ENCODE measurements at places on chromosomes 2 and 18.
A peak's percentile ranks its signal among the peaks of the same experiment; 100 is the strongest.

- no peak for DNase-seq
Observed at GRCh38 chr2:205715831-205716525, 33.7 kb downstream of the NRP2 start.

DNA sequence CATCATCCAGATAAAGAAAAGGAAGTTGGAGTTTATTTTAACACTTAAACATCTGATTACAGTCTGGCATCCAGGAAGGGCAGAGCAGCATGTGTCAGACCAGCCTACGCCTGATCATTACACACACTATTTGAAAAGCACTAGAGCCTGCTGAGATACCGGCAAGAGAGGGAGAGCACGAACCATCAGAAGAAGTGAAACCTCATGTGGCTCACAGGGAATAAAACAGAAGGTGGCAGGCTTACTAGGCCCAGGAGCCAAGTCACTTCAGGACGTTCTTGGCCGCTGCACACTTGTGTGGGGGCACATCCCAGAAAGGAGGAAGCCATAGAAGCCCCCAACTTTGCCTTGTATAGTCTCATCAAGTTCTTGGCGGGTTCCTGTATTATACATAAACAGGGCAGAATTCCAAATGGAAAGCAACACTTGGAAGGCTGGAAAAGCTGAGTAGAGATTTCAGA lies 105.5 kb downstream of the UGGT1 start:
- DNase-seq: no peak

GRCh38 chr2:15225131-15225530 lies 336.0 kb downstream of the NBAS start:
- DNase-seq: no peak

DNA sequence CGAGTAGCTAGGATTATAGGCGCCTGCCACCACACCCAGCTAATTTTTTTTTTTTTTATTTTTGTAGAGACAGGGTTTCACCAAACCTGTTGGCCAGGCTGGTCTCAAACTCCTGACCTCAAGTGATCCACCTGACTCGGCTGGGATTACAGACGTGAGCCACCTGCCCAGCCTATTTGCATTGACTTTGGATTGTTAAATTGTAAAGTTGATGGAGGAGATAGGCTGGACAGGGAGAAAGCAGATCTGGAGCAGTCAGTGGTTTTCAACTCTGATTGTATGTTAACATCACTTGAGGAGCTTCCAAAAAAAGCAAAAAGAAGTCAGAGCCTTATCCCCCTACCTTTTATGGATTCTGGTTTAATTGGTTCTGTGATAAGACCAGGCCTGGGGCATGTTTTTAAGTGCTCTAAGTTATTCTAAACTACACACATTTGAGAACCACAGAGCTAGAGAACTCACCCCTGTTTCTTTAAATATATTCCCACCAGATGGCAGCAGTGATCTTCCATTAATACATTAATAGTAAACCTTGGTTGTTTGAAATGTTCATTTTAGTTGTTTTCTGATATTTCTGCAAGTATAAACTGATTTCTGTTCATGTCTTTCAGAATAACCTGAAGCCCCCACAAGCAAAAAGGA lies 7.5 kb downstream of the C2orf49 start:
- no peak for DNase-seq

DNA sequence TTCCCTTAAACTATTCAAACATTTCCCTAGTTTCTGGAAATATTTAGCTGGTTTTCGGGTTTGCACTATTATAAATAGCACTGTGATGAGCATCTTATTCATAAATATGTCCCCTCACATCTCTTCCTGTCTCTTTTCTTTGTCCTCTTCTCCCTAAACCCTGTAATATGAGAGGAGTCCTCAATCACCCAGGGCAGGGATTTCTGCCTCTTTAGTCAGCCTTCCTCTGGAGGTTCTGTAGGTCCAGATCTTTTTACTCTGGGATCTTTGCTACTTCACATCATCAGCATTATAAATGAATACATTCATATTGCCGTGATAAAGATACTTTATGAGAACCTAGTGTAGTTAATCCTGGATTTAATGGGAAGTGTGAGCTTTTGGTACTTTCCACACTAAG lies 87.9 kb upstream of the TTN start:
- DNase-seq: no peak

DNA sequence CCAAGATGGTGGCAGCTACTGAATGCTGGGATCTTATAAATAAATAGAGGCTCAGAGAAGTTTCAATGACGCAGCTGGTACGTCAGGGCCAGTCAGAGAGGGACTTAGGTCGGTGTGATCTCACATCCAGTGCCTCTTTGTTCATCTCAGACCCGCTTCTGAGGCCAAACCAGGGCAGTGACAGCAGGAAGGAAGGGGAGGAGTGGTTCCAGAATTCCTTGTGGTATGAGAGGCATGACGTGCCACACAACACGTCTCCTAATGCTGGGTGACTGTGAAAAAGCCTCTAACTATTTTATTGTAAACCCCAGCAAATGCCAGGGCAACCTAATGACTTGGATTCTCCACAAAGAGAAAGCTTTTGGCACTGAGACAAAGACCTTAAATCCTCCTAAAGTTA lies 423.3 kb downstream of the LPIN1 start:
- no peak for DNase-seq

DNA sequence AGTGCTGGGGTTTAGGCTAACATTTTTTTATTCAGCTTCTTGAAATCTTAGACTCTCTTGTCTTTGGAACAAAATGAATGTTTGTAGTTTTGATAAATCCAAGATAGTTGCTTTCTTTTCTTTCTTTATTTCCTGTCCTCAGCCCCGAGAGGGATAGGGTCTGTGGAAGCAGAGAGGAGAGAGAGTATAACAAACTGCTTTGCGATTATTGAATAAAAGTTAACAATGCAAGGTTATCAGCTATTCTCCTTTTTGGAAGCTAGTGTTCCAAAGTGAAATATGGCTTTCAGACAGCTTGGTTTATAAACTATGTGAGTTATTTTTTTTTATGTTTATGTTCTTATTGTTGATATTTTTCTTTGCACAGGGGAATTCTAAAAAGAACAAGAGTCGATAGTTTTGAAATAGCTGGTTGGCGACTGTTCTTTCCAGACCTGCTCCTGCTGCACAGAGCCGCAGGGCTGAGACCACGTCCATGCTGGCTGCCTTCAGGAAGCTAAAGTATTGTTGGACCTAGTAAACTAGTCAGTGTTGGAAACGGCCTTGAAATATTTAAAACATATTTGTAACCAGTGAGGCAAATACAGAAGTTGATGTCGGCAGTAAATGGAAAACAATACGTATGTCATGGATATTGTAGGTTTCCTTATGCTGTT lies 15.5 kb upstream of the STON1 start:
- no peak for DNase-seq

GRCh38 chr2:160408959-160409291 lies 84.7 kb downstream of the RBMS1 start:
- DNase-seq: no peak

GRCh38 chr2:127640082-127641072 lies 5.6 kb upstream of the GPR17 start:
- DNase-seq: no peak

- DNase-seq: no peak
Observed at GRCh38 chr2:105114551-105114950, 76.7 kb downstream of the MRPS9 start.

- no peak for DNase-seq
Observed at GRCh38 chr2:29040552-29040951, 33.8 kb downstream of the PCARE start.

- no peak for DNase-seq
Observed at GRCh38 chr2:94964193-94964592, 61.3 kb upstream of the MAL start.

DNA sequence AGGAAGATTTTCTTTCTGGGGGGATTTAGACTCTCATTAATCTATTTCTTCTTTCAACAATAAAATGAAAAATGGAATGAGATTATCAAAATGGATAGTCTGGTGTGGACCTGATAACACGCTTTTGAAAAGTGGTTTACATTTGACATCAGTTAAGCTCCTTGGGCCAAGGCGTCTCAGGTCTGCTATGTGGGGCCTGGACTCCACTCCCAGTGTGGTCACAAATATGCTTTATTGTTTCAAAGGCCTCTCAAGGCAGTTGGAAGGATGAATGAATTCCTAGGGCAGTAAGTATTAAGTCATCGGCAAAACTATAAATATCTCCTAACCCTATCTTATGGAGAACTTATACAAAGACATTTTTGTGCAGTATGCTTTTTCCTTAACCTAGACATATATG lies 74.5 kb downstream of the ETAA1 start:
- no peak for DNase-seq

DNA sequence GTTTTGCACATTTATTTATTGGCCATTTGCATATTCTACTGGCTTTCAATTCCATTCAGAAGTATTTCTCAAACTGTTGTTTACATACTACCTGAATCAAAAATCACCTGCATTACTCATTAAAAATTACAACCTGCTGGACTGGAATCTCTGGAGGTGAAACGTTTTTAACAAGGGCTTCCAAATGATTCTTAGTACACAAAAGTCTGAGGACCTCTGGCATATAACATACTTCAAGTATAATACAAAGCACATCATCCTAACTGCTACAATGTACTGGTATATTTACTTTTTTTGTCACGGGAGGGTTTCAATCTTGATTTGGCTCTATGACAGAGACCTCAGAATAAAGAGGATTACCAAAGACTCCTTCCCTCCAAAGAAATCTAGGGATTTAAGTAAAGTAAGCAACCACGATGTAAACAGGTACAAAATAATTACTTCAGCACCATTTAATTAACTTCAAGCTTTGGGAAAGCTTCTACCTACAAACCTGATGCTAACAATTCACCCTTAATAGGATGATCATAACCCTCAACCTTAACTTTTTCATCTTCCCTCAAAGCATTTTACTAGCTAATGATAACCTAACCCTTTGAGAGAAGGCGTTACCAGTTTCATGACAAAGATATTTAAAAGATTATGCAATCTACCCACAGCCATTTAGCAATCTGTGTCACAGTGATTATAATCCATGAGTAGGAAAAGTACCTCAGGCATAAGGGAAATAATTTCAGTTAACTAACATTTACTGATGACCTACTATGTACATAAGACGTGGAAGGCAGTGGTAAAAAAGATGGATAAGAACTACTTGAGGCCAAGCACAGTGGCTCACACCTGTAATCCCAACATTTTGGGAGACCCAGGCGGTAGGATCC lies 24.7 kb downstream of the ATAD2B start:
- no peak for DNase-seq

GRCh38 chr18:8696749-8697211 lies 8.6 kb upstream of the MTCL1 start:
- peak; percentile 63 for DNase-seq

DNA sequence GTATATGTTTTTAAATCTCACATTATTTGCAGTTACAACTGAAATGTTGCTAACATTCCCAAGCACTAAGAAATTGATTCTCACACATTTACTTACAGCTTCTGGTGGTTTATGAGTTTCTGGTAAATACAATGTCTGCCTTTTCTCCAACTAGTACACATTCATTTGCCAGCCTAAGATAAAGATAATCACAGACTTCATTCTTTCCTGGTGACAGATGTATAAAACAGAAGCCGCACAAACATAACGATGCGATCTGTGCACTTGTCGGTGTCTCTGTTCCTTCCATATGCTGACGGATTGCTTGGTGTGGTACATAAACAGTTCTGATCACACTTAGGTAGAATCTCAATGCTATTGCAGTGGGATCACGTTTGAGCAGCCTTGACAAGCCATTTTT lies 100.4 kb upstream of the DDX18 start:
- no peak for DNase-seq
